ENCODE measurements at places on chromosomes 5 and 9.

GRCh38 chr9:99013550-99013949, 69.8 kb downstream of the COL15A1 start:
- DNase-seq, result no peak

DNA sequence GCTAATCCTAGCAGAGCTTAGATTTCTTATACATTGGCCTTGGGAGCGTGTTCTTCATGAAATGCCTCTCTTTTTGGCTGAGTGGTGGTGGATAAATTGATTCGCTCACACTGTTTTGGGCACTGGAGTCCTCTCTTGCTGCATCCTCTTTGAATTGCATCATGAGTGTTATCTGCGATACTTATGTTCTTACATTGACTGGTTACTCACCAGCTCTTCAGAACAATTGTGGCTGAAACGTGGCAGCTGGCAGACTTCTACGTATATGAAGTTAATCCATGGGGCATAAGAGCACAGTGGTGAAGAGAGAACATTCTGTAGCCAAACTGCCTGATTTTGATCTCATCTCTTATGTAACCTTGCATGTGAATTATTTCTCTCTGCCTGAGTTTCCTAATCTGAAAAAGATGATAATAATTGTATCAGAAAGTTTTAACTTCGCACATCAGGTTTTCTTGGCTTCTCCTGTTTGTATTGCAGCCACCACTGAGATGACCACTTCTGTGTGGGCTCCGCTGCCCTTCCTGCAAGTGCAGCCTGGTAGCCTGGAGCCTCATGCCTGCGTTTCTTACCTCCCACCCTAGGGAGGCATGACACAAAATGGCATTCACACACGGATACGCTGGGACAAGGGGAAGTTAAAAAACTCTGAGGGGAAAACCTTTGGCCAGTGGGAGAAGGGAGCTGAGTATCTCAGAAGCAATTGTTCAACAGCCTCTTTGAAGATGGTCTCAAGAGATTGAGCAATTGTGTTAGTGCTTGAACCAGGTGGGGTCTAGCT, 295.2 kb downstream of the ARHGAP26 start:
- no peak for DNase-seq

DNA sequence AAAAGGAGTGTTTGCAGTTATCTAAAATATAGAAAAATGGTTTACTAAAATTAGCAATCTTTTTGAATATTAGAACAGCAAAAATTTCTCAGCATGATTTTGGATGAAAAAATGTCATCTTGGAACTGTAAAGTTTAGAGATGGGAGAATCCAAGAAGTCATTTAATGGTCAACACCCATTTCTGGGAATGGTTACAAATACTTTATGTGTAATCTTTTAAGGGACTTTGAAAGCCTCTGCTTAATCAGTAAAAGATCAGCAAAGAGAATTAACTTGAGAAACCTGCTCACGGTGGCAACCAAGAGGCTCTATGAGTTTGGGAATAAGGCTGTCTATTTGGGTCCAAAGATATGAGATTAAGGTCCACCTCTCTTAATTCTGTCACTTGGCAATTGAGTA, 13.0 kb downstream of the C1QTNF3 start:
- no peak for DNase-seq

DNA sequence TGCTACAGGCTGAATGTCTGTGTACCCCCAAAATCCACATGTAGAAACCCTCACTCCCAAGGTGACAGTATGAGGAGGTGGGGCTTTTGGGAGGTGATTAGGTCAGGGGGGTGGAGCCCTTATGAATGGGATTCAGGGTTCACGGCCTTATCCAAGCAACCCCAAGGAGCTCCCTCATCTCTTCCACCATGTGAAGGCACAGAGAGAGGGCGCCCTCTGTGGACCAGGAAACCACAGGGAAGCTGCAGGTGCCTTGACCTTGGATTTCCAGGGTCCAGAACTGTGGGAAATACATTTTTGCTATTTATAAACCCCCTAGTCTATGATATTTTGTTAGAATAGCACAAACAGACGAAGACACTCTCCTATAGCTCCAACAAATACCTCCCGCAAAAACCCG, 53.6 kb upstream of the IRX2 start:
- no peak for DNase-seq

DNA sequence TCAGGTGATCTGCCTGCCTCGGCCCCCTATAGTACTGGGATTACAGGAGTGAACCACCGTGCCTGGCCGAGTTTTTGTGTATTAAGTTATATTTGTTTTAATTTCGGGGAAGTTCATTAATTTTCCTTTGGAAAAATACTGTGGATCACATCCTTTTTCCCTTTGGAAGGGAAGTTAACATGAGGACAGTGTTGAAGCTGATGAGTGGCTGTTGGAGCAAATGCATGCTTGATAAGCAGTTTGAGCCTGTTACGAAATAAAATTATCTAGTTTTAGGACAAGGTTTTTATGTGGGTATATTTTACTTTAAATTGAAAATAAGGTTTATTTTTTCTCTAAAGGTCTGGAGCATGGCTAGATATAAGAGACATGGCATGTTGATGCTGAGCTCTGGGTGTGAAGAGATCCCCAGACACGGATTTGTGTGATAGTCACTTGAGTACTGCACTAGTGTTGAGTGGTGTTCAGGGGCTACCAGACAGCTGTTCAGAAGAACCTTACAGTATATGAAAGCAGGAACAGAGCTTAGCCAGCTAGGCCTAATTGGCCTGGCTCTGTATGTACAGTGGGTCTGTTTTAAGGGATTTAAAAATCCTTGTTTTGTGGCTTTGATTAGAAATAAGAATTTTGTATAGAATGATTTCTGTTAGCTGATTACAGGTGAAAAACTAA, 17.4 kb downstream of the LMNB1 start:
- no peak for DNase-seq

DNA sequence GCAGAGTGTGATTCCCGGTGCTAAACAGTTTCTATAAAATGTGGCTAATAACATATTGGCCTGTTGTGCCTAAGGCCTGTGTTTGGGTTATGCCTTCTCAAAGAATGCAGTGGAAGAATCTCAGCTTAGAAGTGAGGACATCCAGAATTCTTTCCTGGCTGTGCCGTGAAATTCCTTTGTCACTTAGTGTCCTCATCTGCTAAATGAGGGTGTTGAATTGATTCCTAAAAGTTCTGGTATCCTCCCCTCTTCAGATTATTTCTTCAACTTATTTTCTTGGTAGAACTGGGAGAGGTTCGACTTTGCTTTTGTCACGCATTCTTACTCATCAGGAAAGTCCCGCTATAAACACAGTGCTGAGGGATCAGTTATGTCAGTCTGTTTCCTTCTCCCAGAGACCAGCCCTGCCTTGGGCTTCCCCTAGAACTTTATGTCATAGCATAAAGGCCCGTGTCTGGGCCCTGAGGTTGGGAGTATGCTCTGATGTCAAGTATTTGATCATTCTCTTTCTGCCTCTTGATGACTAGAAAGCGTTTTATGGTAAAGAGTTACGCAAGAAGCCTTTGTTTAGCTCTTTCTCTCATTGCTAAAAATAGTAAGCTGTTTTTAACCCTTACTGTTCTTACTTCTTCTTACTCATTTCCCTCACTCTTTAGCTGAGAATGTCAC, 29.5 kb downstream of the MTAP start:
- no peak for DNase-seq

DNA sequence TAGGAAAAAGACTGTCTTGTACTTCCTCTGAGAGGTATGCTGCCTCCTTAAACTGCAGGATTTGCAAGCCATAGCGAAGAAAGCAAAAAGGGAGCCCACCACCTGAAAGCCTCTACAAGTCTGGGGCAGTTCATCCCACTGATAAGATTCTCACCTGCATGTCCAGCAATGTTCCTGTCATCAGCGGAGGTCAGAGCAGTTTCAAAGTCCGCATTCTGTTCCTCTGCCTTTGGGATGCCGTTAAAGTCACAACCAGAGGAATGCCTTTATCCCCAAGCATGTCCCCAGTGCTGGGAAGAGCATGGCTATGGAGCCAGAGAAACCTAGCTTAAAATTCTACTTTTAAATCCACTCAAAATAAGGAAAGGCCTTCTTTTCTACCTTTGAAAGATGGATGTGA, 220.5 kb downstream of the GLIS3 start:
- DNase-seq, result no peak

GRCh38 chr9:84230355-84231145, 110.0 kb downstream of the SLC28A3 start:
- DNase-seq, result no peak

GRCh38 chr5:65073250-65073661, 304.5 kb downstream of the CWC27 start:
- no peak for DNase-seq

GRCh38 chr9:137639303-137640051, 20.7 kb downstream of the EHMT1 start:
- no peak for DNase-seq

- no peak for DNase-seq
These were observed 53.7 kb downstream of the RICTOR start for GRCh38 chr5:39020458-39020857.

- DNase-seq, result no peak
These were observed 165.7 kb downstream of the PAM start for GRCh38 chr5:102920762-102921161.

- no peak for DNase-seq
These were observed 20.2 kb downstream of the SLC22A5 start for GRCh38 chr5:132389585-132390286.

GRCh38 chr9:134344068-134344799, 18.0 kb downstream of the RXRA start:
- DNase-seq, result no peak

- DNase-seq, result peak; percentile 78
These were observed 3.9 kb downstream of the STC2 start for GRCh38 chr5:173324115-173325001.

DNA sequence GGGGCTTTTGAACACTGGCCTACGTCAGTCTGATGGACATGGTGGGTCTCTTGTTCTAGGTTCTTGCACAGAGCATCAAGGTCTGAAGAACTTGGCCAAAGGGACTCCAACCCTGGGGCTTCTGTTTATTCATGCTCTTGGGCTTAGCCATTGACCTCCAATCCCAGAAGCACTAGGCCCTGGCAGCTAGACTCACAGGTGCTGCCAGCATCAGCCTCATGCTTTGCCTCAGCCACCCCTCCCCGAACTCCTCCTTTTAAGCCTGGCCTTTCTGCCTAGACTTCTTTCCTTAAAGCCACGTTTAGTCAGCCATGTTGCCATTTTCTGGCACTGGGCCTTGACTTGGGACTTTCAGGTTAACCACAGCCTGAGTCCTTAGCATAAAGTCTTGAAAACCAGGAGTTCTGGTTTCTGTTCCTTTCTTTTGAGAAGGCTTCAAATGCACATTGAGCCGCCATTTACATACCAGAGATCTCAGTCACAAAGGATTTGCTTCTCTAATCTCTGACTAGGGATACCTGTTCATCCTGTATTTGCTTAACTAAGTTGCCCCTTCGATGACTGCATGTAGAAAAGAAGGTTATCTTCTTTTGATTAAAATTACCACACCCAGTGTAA, 54.7 kb downstream of the ANGPTL2 start:
- DNase-seq, result no peak

DNA sequence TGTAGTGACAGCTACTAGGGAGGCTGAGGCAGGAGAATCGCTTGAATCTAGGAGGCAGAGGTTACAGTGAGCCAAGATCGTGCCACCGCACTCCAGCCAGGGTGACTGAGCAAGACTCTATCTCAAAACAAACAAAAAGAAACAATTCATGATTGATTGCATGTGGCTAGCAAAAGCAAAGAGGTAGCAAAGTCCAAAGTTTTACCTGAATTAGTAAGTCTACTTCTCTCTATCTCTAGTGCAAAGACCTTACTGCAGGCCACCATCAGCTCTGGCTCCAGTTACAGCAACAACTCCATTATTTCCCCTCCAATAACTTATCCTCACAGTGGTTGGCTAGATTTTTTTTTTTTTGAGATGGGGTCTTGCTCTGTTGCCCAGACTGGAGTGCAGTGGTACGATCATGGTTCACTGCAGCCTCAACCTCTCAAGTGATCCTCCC, 6.2 kb upstream of the SAR1B start:
- no peak for DNase-seq

GRCh38 chr5:137833463-137833862, 34.2 kb upstream of the MYOT start:
- DNase-seq, result no peak

- no peak for DNase-seq
These were observed 21.2 kb upstream of the ROPN1L start for GRCh38 chr5:10420468-10420867.

GRCh38 chr9:29006628-29007027, 1433.3 kb upstream of the C9orf72 start:
- peak; percentile 16 for DNase-seq

- no peak for DNase-seq
These were observed 174.5 kb upstream of the MAP1B start for GRCh38 chr5:71932655-71933338.

All from NCI-H1092 (cell line).